ENCODE measurements at places on chromosomes 13 and 19. TPM values are rescaled to one million over a fixed set of nuclear protein-coding genes. Genes with fewer than 3 reads are reported as not detected.

DNA sequence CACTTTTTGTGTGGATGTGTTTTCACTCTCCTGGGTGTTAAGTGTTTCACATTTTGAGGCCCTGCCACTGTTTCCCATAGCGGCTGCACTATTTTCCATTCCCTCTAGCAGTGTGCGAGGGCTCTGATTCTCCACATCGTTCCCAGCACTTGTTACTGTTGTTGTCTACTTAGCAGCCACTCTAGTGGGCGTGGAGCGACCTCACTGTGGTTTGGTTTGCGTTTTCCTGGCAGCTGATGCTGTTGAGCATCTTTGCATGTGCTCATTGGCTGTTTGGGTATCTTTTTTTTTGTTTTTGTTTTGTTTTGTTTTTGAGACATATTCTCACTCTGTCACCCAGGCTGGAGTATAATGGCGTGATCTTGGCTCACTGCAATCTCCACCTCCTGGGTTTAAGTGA is 14.4 kb downstream of the NAXD start:
- DNase-seq = no peak
- H3K4me1 ChIP-seq = no peaks in the 10 kb centered on the region
- no peak overlapping the region for H3K27ac ChIP-seq
- no peak overlapping the region for H3K4me3 ChIP-seq
- H3K27me3 ChIP-seq = no peaks in the 10 kb centered on the region
- H3K36me3 ChIP-seq = no peaks in the 10 kb centered on the region

Gene LIN7B
- 4.7 TPM for total RNA-seq

DNA sequence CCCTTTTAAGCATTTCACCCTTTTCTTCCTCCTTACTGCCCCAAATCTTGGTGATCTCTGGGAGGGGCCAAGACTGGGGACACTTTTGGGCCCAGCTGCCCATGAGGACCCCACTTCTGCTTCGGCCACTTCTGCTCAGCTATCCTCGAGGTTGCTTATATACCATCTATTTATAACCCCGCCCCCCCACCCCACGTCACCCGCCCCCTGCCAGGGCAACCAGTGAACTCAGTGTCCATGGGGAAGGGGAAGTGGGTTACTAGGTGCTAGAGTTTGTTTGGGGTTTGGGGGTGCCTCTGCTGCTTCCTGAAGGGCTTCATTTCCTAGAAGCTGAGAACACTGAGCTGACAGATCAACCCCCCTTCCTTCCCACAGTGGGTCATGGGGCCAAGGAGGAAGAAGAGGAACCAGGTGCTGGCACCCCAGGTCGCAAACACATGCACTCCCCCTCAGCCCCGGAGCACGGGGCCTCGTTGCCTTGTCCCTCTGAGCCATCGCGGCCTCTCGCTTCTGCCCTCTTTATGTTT is 6.1 kb upstream of the ADGRE5 start:
- peaks cover 5% of the 10 kb centered on the region for H3K4me1 ChIP-seq
- no peak overlapping the region for H3K4me3 ChIP-seq
- DNase-seq = no peak
- no peaks in the 10 kb centered on the region for H3K27me3 ChIP-seq
- no peaks in the 10 kb centered on the region for H3K36me3 ChIP-seq
- no peak overlapping the region for H3K27ac ChIP-seq

- no peak for DNase-seq
- H3K4me1 ChIP-seq = no peaks in the 10 kb centered on the region
- H3K27ac ChIP-seq = no peak overlapping the region
- no peaks in the 10 kb centered on the region for H3K27me3 ChIP-seq
- no peaks in the 10 kb centered on the region for H3K36me3 ChIP-seq
- no peak overlapping the region for H3K4me3 ChIP-seq
These were observed 64.9 kb downstream of the HSPH1 start for GRCh38 chr13:31096654-31097302.

GRCh38 chr13:62627226-62627625 is 1211.6 kb upstream of the PCDH20 start:
- H3K4me1 ChIP-seq = no peaks in the 10 kb centered on the region
- H3K27ac ChIP-seq = no peak overlapping the region
- DNase-seq = no peak
- no peaks in the 10 kb centered on the region for H3K36me3 ChIP-seq
- no peaks in the 10 kb centered on the region for H3K27me3 ChIP-seq
- H3K4me3 ChIP-seq = no peak overlapping the region

- no peak for DNase-seq
- H3K36me3 ChIP-seq = no peaks in the 10 kb centered on the region
- no peaks in the 10 kb centered on the region for H3K4me1 ChIP-seq
- peaks cover 62% of the 10 kb centered on the region for H3K27me3 ChIP-seq
- no peak overlapping the region for H3K27ac ChIP-seq
These were observed 5.0 kb downstream of the GFY start for GRCh38 chr19:49430172-49430677.

Gene CEACAM5
- total RNA-seq = not detected

- no peak for DNase-seq
- no peak overlapping the region for H3K4me3 ChIP-seq
- H3K27me3 ChIP-seq = no peaks in the 10 kb centered on the region
- no peaks in the 10 kb centered on the region for H3K36me3 ChIP-seq
- no peaks in the 10 kb centered on the region for H3K4me1 ChIP-seq
These were observed 1230.1 kb upstream of the SLC10A2 start for GRCh38 chr13:104296286-104296685.

Measured in kidney (tissue), 22 donors.